NCI-H2081 (cell line): ENCODE measurements at places on chromosomes 7 and 10.

DNA sequence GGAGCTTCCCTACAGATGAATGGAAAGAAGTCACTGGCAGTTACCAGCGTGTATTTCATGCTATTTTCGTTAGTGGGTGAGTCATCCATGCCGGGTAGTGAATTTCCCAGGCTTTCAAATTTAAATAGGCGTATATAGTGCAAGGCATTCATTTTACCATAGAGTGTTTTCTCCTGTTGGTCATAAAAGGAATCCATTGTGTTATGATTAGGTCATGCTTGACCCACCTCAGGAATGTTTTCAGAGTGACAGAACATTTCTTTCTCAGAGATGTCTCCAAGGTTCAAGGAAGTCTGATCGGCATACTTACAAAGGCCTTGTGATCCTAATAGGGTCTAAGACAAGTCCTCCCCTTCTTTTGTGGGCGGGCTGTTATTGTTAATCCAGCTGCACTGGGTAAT, 110.7 kb downstream of the AKR1D1 start:
- DNase-seq: no peak

- DNase-seq: no peak
Measured at GRCh38 chr7:139389774-139390173, 30.1 kb downstream of the LUC7L2 start.

- no peak for DNase-seq
Measured at GRCh38 chr7:5690931-5691473, 90.5 kb downstream of the RNF216 start.

DNA sequence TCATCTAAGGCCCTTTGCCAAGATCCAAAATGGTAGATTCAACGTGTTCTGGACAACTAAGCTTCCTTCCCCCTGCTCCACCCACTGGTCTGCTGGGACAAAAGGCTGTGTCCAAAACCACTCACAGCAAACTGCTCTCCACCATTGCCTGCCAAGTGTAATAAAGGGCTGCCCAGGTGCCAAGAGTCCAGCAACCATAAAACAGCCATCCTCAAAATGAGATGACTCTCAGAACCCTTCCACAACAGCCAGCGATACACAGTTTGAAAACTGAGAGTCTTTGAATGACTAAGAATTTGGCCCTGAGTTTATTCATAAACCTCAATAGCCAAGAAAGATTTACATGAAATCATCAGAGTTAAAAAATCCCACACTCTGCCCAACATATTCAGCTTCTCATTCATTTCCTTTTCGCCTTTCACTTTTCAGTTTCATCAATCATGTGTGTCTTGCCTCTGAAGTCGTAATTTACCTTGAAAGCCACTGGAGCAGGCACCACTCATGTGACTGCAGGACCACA, 658.1 kb upstream of the MGMT start:
- no peak for DNase-seq

GRCh38 chr10:103671126-103671895, 177.8 kb downstream of the NEURL1 start:
- DNase-seq: no peak

GRCh38 chr7:17502213-17503060, 204.0 kb downstream of the AHR start:
- peak; percentile 29 for DNase-seq

DNA sequence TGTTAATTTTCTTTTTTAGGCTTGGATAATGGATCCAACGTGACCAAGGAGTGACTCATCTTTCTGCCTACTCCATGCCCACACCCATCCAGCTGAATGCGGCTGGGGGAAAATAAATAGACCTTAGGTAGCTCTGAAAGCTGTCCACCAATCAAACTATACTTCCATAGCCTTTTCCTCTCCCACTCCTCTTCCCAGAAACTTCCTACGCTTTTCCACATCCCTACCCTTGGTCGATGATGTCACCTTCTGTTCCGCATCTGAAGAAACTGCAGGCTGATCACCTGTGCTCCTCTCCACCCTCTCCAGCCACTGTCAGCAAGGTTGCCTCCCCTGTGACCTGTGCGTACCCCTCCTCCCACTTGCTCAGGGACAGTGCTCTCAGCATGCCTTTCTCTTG, 359.8 kb upstream of the KLF6 start:
- DNase-seq: no peak

DNA sequence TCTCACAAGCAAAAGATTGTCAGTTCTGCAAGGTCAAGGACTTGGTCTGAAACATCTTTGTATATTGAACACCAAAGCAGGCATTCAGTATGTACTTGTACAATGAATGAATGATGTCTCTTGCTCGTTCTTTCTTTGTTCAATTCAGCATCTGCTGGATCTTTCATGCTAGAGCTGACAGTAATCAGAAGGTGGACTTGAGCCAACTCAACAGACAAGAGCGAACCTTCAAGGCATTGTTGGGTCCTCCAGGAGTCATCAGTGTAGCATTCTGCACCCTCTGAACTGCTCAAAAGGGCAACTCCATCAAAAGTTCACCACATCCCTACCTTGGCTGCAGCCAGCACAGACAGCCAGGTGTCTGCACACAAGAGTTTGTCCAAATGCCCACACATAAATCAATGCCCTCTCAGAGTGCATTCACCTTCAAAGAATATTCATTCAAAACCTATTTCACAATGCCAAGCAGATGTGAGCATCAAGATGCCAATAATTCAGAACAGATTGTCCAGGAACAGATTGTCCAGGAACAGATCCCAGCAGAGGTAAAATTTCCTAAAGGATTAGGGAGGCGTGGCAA, 386.7 kb downstream of the CALN1 start:
- DNase-seq: no peak

DNA sequence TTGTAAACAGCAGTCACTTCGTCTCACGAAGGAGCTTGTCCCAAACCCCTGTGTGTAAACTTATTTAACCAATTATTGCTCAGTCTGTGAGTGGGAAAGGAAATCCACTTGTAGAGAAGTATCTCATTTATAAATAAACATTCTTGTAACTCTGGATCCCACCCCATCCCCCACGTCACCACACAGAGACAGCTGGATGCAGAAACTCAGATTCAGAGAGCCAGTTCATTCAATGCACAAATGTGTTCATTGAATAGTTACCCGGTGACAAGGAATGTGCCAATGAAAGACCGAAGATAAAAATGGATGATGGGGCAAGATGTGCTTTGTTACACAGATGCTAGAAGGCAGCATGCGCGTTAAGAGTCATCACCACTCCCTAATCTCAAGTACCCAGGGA, 8.3 kb upstream of the OCM start:
- no peak for DNase-seq

GRCh38 chr10:964321-964987, 23.8 kb upstream of the GTPBP4 start:
- no peak for DNase-seq

DNA sequence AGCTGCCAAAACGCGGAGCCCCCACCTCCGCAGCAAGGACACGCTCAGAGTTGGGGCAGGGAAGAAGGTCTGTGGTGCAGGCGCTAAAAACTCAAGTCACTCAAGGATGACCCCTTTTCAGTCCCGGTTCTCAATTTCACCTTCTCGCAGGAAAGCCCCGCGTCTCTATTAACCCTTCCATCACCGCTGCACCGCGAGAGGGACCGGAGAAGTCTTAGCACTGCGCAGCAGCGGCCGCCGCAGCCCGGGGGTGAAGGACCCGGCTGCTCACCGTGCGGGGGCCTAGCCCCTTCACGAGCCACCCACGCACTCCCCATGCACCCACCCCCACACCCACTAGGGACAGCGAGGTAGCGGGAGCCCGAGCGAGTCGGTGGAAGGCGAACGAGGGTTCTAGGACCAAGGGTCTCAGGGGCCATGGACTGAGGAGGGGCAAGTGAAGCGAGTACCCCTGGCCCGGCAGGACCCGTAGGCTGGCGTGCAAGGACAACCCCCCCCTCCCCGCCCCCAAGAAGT, 162.9 kb downstream of the SH3PXD2A start:
- no peak for DNase-seq

DNA sequence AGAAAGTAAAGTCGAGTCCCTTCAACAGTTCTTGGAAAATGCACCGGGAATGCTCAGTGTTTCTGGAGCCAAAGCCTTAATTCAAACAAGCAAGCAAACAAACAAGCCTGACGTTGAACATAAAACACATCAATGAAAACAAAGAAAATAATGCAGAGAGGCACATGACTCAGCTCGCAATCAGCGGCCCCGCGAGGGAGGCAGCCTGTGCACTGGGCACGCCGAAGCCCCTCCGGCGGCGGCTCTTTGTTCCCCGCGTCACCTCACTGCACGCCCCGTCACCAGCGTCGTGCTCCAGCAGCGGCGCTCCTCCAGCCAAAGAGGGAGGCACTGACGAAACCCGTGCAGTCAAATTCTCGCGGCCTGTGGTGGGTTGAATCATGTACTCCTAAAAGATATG, 151.5 kb downstream of the DNAJB6 start:
- no peak for DNase-seq

GRCh38 chr10:43304687-43305333, 37.9 kb upstream of the RASGEF1A start:
- no peak for DNase-seq

DNA sequence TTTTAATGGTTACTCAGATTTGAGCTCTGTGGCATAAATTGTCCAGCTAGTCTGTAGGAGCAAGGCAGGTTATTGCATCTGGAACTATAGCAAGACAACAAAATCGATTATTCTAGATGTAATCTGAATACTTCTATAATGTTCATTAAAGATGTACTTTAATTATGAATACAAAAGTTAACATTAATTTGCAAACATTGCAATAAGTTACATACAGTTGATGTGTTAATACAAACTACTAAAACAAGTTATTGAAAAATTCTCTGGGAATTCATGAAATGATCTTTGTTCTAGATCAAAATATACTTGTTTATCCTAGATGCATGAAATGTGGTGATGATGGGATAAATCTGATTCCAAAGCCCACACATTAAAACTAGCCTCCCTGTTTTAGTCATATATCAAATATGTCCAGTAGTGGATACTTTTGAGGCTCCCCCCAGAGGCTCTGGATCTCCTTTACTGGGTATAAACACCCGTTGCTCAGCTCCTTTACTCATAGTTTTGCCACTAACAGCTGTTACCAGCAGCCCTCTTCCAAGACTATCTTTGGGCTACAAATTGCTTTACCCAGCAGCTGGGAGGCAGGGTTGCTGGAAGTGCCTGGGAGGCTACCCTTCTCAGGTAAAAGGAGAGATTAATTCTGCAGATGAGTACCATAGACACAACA, 78.1 kb downstream of the ARL4A start:
- DNase-seq: no peak

DNA sequence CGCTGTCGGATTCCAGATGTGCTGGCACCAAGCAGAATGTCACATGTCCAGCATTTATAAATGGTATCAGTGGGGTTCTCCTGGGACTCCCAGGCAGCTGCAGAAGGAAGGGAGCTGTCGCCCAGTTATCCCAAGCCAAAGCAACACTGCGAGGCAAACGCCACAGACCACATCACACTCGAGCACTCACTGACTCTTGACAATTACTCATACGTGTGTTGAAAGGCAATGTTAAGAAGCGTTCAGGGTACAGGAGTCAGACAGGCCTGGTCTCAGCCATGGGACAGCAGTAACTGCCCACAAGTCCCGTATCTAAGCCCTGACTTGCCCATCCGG, 113.4 kb downstream of the DIP2C start:
- DNase-seq: no peak

DNA sequence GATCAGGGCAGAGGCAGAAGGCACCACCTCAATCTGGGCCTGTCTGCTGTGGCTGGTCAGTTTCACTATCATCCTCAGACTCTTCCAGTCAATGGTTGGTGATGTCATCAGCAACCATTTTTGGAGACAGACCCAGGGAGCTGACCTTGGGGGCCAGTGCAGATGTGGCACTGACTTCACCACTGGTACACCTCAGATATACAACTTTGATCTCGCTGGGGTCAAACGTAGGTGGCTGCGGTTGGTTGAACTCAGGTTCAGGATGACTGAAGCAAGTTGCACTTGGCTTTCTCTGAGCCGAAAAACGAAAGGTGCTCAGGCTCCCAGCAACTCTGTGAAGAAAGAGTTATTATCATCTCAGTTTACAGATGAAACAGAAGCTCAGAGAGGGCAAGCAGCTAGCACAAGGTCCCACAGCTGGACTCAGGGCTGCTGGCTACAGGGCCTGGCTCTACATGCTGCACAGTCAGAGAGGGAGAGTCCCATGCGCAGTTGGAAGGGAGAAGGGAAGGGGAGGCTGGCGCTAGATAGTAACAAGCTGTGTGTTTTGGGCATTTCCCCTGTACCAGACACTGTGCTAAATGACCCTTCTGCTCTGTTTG, 27.2 kb downstream of the ANKRD16 start:
- no peak for DNase-seq
